ENCODE measurements at places on chromosomes 6 and 20.

DNA sequence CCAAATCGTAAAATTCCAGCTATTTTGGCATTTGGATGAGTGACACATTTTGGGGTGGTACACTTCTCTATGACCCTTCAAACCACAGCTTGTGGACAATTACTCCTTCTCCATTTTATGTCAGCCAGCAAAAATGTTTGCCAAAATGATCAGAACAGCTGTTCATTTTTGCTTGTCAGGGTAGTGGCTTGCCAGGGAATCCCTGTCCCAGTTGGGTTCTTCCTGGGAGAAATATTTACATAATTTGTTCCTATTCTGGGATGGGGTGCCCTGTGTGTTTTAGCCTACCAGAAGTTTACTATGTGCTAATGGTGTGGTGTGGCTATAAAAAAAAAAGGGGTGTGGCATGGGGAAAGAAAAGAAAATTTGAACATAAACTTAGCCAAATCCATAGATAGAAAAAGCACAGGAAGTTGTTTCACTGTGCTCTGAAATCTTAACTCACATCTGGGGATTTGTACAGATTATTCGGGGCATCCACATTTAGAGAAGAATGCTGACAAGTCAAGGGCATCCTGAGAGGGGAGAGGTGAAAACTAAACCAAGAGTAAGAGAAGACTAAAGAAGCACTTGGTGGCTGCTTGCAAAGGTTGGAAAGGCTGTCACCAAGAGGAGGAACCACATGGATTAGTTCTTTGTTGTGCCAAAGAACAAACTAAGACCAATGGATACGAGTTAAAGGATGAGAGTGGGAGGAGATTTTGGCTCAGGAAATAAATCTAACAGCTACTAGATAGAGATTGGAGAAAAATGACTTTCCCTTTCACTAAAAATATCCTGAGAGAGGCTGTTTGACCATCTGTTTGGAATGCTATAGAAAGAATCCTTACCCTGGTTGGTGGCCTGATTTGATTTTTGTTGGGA, 55.2 kb upstream of the RBM24 start:
- DNase-seq, result no peak

GRCh38 chr20:40726776-40727175, 37.7 kb upstream of the MAFB start:
- no peak for DNase-seq

GRCh38 chr6:18478610-18479009, 91.5 kb downstream of the RNF144B start:
- DNase-seq, result no peak

GRCh38 chr6:159854959-159855358, 35.8 kb upstream of the MAS1 start:
- no peak for DNase-seq

GRCh38 chr6:3659748-3660147, 91.8 kb downstream of the PXDC1 start:
- no peak for DNase-seq

- DNase-seq, result no peak
Measured at GRCh38 chr6:159170333-159170672, 1.1 kb downstream of the FNDC1 start.

- DNase-seq, result no peak
Measured at GRCh38 chr20:48298851-48299484, 513.7 kb upstream of the SULF2 start.

GRCh38 chr6:129100164-129100563, 217.2 kb downstream of the LAMA2 start:
- DNase-seq, result no peak

DNA sequence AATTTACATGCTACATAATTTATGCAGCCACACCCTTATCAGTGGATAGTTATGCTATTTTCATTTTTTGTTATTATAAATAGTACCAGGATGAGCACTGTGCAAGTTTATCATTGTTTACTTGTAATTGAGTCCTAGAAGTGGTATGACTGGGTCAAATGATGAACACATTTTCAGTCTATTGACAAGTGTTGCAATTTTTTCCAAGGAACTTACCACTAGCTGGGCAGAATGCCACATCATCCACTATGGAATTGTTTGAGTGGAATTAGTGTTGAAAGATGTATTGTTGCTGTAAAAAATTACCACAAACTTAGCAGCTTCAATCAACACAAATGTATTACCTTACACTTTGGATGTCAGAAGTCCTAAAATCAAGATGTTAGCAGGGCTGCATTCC, 38.1 kb upstream of the OPN5 start:
- no peak for DNase-seq

DNA sequence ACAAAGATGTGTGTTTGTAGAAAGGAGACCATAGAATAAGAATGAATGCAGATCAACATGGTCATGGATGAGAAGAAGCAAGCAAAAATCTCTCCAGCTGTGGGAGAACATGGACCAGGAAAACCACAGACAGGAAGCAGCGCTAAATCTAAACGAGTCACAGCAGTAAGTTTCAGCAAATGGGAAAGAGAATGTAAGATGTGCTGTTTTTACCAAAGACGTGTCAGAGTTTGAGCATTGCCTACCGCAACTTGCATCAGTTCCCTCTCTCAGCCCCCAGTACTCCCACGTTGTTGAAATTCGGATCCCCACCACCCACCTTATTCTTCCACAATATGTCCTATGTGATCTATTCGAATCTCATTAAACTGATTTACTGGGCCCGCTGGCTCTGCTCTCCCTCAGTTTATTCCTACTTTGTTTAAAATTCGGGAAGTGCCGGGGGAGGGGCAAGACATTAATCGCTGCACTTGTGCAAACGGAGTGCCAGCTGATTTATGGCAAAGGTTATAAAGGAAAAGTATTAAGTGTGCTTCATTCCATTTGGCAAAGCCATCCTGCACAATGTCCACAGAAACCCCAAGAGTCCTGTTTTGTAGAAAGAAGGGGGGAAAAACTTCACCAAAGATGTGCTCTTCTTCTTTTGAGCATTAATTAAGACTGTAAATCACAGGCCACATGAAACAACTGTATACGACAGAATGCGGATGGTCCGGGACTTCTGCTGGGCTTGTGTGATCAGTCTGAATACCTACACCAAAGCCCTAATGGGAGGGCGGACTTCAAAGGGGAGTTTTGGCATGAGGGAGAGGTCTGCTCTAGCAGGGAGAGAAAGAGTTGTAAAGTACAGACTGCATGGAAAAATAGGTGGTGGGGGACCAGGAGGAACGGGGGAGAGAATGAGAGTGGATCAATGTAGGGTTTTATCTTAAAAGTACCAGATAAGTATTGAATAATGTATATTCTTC, 59.1 kb upstream of the PRDM1 start:
- no peak for DNase-seq

- DNase-seq, result no peak
Measured at GRCh38 chr6:157143890-157144798, 179.2 kb downstream of the TMEM242 start.

- DNase-seq, result no peak
Measured at GRCh38 chr6:25326126-25326525, 47.0 kb downstream of the CARMIL1 start.

DNA sequence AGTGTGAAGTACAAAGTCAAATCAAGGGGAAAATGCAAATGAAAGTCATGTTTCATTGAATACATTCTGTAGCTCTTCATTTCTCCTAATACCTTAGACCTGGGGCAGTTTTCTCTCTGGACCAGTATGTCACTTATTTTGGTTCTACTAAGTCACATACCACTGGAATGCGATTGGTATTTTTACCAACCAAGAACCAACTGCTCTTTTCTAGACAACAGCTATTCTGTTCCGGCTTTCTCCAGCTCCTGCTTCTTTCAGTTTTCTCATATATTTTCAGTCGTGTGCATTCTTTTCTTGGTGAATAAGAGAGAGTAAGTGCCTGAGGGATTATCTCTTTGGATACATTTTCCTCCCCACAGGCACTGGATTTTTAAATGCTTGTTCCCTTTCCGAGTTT, 39.2 kb upstream of the SPACA1 start:
- DNase-seq, result no peak

GRCh38 chr6:3316331-3316730, 57.6 kb downstream of the PSMG4 start:
- DNase-seq, result no peak

DNA sequence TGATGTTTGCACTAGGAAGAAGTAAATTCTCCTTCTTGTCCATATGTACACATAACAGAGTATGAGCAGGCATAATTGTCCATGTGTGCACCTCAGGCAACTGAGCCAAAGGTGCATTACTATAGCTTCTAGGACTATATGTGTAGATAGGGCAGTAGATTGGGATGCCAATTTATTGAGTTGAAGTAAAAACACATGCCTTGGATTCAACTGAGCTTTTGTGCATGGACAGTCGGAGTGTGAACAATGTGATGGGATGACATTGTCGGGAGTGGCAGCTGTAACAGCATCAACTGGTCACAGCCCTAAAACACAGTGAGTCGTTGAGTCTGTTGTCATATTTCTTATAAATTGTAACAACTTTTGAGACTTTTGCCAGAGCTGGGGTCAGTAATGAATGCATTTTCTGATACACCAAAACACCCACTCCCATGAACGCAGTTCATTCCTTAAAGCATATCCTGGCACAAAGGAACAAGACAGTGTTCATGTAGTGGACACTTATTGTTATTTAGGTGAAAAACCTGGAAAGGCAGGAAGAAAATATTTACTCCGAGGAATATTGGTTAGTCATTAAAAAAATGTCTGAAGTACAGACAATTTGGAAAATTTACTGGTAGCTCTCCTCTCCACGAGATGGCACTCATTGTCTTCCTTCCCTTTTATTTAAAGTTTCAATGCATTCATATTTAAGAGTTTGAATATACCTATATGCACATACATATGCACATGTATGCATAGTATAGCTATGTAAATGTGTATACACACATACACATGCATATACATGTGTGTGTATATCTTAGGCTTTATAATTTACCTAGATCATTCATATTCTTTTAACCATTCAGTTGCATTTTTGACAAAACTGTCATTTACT, 302.0 kb upstream of the STXBP5 start:
- DNase-seq, result no peak

DNA sequence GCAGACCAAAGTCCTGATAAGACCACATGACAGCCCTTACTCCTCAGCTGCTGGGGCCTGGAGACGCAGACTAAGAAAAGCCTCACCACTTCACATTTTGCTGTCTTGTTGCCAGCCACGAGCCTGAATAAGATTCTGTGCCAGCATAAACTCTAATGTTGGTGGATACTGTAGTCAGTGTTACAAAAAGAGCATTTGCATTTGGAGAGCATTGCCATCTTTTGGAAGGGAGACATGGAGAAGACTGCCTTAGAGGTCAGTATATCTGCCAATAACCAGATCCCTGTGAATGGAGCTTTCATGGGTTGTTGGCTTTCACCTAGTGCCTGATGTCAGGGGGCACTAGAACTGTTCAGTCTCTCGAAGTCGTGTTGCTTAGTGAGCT, 315.2 kb downstream of the ZFAND3 start:
- no peak for DNase-seq

GRCh38 chr20:64240243-64241015, 15.1 kb upstream of the PCMTD2 start:
- DNase-seq, result no peak

GRCh38 chr6:30157999-30158398, 3.0 kb downstream of the TRIM10 start:
- DNase-seq, result no peak

DNA sequence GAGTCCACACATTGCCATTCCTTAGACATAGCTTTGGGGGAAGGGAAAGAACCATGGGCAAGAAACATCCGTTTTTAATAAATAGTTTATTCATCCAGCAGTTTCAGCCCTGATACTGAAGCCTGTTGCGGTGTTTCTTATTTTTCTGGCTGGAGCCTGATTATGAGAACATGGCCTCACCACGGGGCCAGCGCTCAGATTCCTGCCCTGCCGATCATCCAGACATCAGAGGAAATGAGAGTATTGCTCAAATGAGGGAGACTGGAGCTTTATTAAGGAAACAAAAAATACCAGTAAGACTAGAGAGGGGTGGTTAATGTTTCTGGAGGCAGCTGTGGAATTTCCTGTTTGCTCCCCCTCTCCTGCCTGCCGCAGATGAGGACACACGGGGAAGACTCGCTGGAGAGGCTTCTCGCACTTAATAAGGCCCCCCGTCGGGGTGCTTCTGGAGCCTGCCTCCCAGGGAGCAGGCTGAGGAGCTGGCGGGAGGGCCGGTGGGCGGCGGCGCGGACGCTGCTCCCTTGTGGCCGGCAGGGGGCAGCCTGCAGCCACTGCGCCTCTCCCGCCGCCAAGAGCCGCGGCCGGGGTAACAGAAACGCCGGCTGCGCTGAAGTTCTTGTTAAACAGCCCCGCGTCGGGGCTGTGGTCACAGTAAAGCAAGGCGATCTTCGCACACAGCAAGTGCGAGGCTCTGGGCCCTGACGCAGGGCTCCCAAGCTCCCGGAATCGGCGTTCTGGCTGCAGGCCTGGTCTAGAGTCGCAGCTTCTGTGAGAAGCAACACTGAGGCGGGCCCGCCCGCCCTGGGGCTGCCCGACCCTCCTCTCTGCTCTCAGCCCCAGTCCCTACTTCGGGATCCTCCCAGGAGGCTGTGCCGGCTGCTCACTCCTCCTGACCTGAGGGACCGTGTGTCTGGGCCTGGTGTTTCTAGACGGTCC, 17.5 kb downstream of the LEMD2 start:
- no peak for DNase-seq

GRCh38 chr20:61543931-61544745, 292.1 kb downstream of the CDH4 start:
- no peak for DNase-seq

- no peak for DNase-seq
Measured at GRCh38 chr6:160041608-160042007, 72.7 kb downstream of the IGF2R start.

GRCh38 chr20:45449528-45449927, 20.0 kb upstream of the WFDC2 start:
- no peak for DNase-seq

- no peak for DNase-seq
Measured at GRCh38 chr6:14889188-14889587, 356.7 kb upstream of the JARID2 start.

DNA sequence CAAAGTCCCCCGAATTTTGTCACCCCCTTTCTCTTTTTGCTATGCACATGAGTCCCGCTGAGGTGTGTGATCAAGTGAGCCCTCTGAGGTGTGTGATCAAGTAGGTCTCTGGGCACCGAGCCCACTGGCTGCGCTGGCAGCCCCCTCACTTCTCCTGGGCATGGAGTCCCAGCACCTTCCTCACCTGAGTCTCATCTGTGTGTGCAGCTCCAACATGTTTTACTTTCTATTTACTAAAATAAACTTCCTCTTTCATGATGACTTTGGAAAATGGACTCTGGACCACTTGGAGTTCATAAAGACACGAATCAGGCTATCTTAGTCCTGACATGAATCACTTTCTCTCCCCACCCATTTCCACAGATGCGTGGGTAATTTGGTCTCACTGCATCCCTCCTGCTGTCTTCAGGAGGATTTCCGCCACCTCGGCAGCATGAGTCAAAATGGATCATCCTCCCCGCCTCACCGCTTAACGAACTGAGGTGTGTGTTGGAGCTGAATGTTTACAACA, 39.8 kb downstream of the PRDM1 start:
- DNase-seq, result no peak

- DNase-seq, result no peak
Measured at GRCh38 chr6:105611606-105612005, 208.7 kb upstream of the PREP start.

GRCh38 chr6:127880429-127880828, 20.4 kb downstream of the THEMIS start:
- DNase-seq, result no peak
